ENCODE measurements at places on chromosomes 2 and 18.

DNA sequence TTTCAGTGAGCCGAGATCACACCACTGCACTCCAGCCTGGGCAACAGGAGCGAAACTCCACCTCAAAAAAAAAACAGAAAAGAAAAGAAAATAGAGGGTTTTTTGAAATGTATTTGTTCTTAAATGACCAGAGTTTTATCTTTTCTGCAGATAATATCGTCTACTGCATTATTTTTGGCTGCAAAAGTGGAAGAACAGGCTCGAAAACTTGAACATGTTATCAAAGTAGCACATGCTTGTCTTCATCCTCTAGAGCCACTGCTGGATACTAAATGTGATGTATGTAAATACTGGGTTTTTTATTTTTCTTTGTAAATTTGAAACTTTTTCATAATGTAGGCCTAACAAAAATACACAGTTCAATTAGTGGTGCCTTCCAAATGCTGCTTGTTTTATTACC, 18.1 kb downstream of the CCNT2 start:
- no peak for DNase-seq

DNA sequence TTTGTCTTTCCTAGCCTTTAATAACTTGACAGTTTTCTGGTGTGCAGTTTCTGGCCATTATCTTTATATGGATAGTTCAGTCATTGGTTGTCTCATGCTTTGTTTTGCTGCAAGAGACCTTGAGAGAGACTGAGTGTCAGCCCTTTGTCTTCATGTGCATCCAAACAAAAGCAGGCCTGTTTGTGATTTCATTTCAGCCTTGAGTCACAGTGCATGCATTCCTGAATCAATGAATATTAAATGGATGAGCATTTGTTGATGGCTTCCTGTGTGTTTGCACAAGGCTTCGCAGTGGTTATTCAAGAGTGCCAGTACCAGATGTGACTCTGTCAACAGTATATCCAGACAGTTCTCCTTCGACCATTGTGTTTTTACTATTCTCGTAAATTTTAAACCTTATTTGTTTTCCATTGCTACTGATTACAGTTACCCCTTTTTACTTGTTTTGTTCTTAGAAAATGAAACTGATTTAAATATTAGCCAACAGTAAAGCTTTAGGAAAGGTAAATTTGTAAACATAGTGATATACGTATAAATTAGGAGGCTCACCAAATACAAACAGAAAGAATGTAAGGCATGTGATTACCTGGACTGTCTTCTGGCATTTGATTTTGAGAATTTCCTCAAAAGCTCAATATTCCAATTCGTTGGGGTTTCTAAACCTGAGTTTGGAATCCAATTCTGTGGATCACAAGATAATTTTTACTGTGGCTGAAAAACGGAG, 319.8 kb downstream of the CTNNA2 start:
- no peak for DNase-seq

- DNase-seq = no peak
Observed at GRCh38 chr18:74905247-74905646, 303.7 kb downstream of the PTGR3 start.

- DNase-seq = no peak
Observed at GRCh38 chr2:223744580-223744979, 92.8 kb downstream of the AP1S3 start.

GRCh38 chr2:8252997-8253694, 428.7 kb upstream of the ID2 start:
- DNase-seq = no peak

DNA sequence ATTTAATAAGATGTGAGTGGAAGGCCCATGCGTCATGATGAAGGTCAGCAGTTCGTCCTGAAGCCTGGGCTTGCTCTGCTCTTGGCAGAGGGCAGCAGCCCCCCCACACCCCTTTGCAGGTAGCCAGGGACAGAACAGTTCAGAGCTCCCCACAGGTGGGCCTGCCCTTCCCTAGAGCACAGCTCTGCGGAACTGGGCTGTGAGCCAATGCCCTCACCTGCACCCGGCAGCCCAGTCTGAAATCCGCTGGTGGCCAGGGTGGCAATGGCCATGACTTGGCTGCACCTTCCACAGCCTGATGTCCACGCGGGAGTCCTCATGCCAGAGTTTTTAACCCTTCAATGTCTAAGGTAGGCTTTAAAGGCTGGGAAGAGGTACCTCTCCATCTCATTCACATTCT, 136.7 kb downstream of the ACKR3 start:
- no peak for DNase-seq

GRCh38 chr2:170455617-170456426, 259.3 kb upstream of the SP5 start:
- no peak for DNase-seq

GRCh38 chr2:216863946-216864345, 4.1 kb upstream of the TNP1 start:
- DNase-seq = no peak

GRCh38 chr2:7108792-7109532, 191.8 kb downstream of the RNF144A start:
- no peak for DNase-seq

- DNase-seq = no peak
Observed at GRCh38 chr18:52439457-52439856, 99.5 kb downstream of the DCC start.

- DNase-seq = no peak
Observed at GRCh38 chr2:139175510-139175909, 395.3 kb upstream of the NXPH2 start.

DNA sequence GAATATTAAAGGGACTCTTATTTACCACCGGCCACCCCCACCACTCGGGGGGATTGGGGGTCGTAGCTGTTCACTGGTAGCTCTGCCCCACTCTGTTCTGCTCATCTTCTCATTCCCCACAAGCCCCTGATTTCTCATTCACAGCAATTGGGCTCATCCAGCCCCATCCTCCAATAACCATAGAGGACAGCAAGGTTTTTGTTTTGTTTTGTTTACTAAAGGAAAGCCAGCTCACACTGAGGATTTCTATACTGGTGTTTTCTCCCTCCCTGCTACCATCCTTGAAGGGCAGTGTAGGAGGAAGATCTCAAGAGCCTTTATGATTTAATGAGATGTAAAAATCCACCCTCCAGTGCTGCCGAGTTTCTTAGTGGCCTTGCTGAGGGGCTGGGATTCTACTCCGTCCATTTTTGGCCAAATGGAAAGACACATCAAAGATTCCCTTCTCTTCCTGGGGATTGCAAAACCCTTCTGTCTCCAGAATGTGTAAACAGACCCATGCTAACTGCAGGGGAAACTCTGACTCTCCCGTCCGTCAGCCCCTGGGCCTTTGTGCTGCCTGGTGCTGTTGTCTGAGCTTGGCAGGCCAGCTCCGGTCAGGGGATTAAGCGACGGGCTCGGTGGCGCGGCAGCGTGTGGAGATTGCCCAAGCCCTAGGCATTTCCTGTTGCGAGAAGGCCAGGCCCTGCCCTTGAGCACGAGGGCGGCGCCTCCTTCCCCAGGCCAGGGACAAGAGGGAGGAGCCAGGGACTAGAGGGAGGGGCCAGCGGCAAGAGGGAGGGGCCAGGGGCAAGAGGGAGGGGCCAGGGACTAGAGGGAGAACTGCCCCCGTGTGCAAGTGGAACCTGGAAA, 165.0 kb downstream of the ANTXR1 start:
- peak; percentile 6 for DNase-seq

DNA sequence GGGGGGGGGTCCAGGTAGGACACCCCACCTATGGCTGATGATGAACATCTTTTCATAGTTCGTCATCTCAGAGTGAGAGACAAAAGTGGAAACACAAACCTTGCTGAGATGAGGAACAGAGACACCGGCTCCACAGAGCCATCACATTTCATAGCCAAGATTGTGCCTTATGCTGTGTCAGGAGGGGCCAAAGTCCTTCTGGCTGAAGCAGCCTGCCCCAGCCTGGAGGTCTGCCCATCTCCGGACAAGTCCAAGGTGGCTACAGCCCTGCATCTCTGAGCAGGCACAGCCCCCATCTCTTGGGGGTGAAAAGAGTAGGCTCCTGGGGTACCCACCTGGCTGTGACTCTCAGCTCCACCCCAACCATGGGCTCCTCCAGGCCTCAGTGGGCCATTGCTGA, 70.3 kb downstream of the ZBTB7C start:
- no peak for DNase-seq

GRCh38 chr2:205858881-205859441, 176.7 kb downstream of the NRP2 start:
- no peak for DNase-seq

GRCh38 chr18:56568986-56569385, 69.4 kb downstream of the TXNL1 start:
- no peak for DNase-seq

- DNase-seq = no peak
Observed at GRCh38 chr18:23661735-23662308, 889 bp downstream of the ANKRD29 start.

GRCh38 chr2:205496772-205497171, 185.5 kb upstream of the NRP2 start:
- DNase-seq = no peak

DNA sequence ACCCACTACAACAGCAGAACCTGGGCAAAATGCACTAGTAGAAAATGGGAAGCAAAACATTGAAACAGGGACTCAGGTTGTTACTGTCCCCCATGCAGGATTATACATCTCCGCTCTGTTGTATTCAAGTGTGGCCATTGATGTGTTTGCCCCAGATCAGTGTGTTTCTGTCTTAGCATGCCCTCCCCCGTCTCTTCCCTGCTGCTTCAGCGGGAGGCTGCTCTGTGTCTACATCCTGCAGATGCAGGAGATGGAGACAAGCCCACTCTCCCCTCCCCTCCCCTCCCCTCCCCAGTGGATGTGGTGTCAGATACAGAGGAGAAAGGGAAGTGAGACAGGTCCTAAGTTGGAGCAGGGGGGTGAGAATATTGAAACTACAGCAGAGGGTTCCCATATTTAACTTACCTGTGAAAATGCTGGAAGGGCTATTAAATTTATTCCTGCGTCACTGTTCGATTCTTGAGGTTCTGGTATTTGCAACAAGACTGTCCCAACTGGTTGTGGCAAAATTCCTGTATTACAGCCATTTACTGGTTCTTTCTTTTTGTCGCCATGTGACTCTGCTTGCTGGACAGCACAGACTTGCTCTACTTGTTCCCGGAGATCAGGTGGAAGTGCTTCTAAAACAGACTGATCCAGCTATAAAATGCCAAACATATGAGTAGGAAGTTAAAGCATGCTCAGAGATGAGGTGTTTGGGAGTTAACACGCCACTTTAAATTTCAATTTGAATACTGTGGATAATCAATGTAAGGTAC, 67.0 kb downstream of the EIF5B start:
- no peak for DNase-seq

DNA sequence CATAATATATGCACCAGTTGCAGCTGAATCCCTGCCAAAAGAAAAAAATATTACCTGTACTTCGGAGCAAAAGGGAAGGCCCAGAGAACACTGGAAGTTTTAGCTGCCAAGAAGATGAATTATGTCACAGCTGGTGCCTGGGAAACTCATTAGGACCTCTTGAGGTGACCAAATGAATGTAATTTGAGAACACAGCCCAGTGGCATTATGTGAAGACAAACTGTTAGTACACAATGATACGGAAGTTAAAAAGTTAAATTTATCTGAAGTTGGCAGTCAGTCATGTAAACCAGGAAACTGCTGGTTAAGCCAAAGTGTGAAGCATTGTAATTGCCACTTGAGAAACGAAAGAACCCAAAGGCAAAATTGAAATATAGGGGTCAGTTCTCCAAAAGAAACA, 80.7 kb downstream of the EML4 start:
- DNase-seq = no peak

- DNase-seq = no peak
Observed at GRCh38 chr2:204870053-204870452, 324.8 kb downstream of the PARD3B start.

- DNase-seq = no peak
Observed at GRCh38 chr2:4190548-4190947, 487.2 kb downstream of the DCDC2C start.
